Suppressor macrophage treated with lipopolysaccharide for 4 hours (primary cell): ENCODE measurements at places on chromosomes 7 and 10.

GRCh38 chr7:98282703-98283102, 1.2 kb downstream of the BRI3 start:
- DNase-seq, result no peak

DNA sequence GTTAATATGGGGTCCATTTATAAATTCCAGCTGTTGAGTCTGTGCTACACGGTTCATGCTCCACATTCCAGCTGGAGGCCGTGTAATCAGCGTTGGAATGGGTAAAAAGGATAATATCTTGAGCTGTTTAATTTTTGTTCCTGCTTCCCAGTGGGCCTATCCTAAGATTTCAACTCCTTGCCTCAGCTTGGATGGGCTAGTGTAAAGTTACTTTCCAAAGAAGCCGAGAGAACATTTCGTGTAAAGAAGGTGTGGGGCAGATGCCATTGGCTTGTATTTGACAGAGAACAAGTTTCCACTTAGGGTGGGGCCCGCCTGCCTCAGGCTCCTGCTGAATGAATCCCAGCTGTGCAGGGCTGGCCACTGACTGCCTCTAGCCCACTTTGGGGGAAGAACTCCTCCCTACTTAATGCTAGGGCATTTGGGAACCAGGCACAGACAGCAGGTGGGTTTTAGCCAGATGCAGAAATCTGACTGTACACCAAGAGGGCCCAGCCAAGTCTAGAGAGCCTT, 125.9 kb upstream of the LYZL2 start:
- no peak for DNase-seq

DNA sequence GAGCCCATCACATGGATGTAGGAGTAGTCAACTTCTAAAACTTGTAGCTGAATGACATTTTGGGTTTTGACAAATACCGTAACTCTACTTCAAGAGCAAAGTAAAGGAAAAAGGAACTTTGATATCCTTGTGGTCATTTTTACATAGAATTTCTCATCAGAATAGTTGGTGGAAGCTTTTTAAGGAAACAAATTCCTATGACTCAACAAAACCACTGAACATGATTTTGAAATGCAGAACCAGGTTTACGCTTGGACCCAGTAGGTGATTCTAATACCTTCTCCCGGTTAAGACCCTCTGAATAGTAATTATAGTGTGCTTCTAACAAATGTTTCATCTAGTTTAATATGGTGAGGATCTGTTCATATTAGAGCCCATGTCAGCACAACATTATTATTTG, 307.8 kb downstream of the GPR37 start:
- no peak for DNase-seq

DNA sequence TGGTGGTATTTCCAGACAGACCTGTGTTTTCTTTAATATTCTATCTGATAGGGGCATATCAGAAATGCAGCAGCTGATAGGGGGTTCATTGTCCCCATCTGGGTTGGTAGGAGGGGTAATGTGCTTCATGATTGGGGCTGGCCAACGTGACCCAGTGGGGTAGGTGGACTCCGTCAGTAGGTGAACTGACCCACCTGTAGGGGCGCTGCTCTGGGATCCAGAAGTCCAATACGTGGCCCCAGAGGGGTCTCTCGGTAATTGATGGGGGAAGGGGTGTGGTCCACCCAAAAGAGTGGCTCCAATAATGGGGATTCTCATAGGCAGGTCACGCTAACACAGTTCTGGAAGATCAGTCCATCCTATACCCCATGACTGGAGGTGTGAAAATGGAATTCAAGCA, 112.0 kb downstream of the PRLHR start:
- no peak for DNase-seq
